ENCODE measurements at places on chromosomes 11 and 22.
A peak's percentile ranks its signal among the peaks of the same experiment; 100 is the strongest.

GRCh38 chr22:28017558-28017820 lies 98.4 kb upstream of the PITPNB start:
- no peak for DNase-seq

GRCh38 chr22:30941363-30941740 lies 27.2 kb downstream of the MORC2 start:
- DNase-seq = no peak

GRCh38 chr22:17938484-17938924 lies 85.9 kb downstream of the MICAL3 start:
- DNase-seq = no peak

DNA sequence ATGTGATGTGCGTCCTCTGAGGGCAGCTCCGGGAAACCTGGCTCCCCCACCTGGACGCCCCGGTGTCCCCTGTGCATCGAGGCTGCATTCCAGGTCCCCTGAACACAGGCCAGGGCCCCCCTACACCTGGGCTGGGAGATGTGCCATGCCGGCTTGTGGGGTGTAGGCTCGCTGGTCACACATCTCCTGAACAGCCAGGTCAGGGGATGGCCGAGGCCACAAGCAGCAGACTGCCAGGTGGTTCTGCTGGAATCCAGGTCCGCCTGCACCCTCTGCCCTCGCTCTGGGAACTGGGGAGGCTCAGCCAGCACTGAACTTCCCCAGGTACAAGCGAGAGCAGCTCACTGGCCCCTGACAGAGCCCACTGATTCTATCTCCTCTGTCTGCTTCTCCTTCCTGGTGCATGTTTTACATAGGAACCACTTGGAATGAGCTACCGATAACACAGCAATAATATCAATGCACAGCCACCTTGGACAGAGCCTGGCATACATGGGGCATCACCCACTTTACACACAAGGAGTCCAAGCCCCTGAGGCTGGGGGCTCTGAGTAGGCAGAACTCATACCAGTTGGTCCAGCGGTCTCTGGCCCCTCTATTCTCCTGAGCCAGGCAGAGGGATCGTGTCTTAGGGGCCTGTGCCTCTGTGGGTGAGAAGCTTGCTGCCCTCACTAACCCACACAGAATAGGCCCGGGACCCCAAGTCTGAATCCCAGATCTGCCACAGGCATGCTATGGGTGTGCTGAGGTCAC lies 46.8 kb downstream of the TBX1 start:
- DNase-seq = no peak

GRCh38 chr11:118436639-118437207 lies 431 bp downstream of the KMT2A start:
- DNase-seq = no peak

GRCh38 chr22:47333625-47334024 lies 571.2 kb downstream of the TBC1D22A start:
- peak; percentile 63 for DNase-seq

GRCh38 chr11:24900960-24901549 lies 404.2 kb downstream of the LUZP2 start:
- DNase-seq = no peak

DNA sequence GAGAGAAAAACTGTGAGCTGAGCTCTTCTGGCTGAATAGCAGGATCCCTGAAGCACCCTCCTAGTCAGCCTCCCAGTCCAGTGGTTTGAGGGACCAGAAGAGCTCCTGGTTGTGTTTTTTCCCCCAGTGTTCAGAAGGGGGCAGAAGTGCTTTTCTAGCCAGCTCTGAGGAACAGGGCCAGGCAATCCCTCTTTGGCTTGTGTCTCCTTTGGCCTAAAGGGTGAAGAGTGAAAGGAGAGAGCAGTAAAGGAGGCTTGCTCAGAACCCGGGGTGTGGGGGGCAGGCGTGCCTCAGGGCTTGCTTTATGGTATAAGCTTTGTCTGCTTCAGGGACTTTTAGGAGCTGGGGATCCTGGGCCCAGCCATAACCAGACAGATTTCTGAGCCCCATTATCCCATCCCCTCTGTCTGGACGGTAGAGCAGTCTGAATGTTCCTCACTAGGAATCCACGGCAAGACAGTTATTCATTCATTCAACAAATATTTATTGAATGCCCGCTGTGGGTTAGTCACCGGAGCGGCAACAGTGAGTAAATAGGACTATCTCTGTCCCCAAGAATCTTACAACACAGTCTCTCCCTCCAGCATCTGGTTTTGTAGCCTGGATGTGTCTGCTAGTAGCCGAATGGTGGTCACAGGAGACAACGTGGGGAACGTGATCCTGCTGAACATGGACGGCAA lies 14.5 kb downstream of the ACP2 start:
- DNase-seq = no peak

DNA sequence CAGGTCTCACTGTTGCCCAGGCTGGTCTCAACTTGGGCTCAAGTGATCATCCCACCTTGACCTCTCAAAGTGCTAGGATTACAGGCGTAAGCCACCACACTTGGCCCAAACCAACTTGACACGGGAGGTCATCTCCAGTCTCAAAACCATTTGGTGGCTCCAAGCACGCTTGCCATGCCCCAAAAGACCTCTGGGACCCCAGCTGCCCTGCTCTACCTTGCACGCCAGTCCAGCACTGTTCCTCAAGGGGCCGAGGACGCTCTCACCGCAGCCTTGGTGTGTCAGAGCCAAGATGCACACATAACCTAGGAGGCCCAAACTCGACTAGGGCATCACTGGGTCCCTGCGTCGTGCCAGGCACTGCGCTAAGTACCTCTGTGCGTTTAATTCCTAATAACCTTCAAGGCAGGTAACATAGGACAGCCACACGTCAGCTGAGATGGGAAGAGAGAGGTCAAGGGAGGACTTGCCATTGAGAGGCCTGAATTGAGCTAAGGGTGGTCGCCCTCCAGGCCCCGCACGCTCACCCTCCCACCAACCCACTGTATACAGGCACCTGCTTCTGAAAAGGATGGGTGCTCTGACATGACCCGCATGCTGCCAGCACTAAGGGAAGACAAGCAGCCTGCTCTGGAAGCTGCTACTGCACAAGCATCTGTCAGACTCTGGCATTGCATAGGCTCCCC lies 4.6 kb upstream of the GAS2L1 start:
- DNase-seq = no peak

- DNase-seq = no peak
Measured at GRCh38 chr11:57500515-57500914, 15.0 kb downstream of the SLC43A1 start.

DNA sequence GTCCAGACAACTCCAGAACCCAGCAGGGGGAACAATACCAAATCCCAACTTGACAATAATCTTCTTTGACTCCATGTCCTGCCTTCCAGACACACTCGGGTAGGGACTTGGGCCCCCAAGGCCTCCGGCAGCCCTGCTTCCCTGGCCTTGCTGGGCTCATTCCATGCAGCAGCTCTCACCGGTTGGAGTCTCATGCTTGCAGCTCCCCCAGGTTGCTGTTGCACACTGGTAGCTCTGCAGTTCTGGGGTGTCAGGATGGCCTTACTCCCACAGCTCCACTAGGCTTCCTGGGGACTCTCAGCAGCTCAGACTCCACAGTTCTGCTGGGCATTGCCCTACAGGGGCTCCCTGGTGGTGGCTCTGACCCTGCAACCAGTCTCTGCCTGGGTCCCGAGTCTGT lies 42.8 kb downstream of the ST3GAL4 start:
- DNase-seq = no peak

DNA sequence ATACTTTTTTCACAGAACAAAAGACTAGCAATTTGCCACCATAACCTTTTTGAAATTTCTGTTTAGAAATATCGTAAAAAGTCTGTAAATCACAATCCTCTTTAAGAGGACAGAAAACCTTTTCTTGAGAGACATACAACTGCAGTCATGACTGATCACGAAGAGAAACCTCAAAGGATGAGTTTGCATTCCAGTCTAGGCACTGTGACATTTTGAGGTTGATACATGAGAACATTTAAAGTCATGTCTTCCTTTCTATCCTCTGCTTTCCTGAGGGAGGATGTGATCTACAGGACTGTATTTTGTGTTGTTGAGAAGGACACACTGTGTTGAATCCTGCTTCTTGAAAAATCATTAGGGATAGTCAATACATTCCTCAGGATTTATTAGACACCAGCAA lies 476.7 kb upstream of the CCDC179 start:
- no peak for DNase-seq

DNA sequence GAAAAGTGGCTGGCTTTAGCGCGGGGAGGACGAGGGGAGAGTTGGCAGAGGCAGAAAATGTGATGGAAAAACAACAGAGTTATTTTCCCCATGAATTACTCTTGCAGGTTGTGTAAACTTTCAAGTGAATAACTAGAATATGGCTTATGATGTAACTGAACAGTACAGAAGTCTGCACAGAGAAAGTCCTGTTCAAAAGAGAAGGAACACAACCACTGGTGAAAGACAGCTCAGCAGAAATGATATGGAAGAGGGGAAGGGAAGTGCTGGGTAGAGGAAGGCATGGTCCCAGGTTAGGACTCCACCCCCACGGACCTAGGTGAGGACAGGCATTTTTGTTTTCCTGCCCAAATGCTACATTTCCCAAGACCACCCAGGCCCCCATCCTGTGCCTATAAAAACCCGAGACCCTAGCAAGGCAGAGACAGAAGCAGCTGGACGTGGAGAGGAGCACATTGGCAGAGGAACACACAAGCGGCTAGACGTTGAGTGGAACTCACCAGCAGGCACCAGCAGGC lies 77.7 kb downstream of the MAML2 start:
- DNase-seq = no peak

- no peak for DNase-seq
Measured at GRCh38 chr11:57214098-57214417, 23.0 kb downstream of the APLNR start.

Data from Caki2 (cell line).